ENCODE measurements at places on chromosomes 6 and 20.

- DNase-seq, result no peak
These were observed 731.6 kb upstream of the MMS22L start for GRCh38 chr6:98014442-98015201.

- no peak for DNase-seq
These were observed 71.2 kb downstream of the SAMD5 start for GRCh38 chr6:147579667-147580066.

DNA sequence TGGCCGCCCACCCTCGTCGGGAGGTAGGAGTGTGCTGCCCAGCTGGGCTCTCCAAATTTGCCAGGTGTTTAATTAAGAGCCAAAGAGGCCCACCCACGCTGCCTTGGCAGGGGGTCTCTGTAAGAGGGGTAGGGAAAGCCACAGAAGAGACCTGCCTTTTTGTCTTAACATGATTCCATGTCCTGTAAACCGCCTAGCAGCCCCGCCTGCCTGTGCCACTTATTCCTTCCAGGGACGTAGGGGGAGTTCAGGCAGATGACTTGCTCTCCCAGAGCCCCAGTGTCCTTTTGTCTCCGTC lies 2.1 kb downstream of the FAM210B start:
- no peak for DNase-seq

DNA sequence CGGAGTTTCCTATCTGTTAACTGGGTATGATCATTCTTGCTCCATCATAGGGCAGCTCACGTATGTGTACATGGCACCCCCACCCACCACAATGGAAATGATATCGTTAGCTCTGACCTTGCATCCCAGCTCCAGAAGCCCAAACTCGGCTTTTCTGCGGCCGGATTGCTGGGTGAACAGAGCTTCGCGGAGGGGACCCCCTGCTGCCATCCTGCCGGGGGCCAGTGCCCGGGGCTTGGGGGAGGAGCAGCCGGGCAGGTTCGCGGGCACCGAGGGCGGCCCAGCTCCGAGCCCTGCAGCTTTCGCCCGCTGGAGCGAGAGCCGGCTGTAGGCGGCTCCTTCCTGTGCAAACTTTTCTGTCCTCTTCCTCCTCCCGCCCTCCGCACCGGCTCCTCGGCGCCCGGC lies 24.9 kb upstream of the FUCA2 start:
- no peak for DNase-seq

DNA sequence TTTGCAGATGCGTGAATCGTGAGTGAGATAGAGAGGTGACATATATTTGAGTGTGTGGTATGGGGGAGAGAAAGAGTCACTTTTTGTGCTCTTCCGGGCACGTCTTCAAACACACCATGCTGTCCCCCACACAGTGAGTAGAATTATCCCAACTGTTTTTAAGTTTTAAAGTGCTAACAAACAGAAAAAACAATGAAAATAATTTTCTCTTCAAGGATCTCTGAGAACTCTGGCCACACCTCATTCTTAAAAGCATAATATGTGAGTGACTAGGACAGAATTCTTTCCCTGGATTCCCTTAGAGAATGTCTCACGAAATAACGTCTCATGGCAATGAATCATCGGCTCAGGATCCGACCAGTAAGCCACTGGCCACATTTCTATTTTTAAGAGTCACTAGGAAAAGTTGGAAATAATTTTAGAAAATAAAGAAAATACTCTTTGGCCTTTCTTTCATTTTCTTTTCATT lies 235.7 kb upstream of the ZNF217 start:
- DNase-seq, result peak; percentile 39

- no peak for DNase-seq
These were observed 1.4 kb upstream of the RALY start for GRCh38 chr20:33992145-33992922.

DNA sequence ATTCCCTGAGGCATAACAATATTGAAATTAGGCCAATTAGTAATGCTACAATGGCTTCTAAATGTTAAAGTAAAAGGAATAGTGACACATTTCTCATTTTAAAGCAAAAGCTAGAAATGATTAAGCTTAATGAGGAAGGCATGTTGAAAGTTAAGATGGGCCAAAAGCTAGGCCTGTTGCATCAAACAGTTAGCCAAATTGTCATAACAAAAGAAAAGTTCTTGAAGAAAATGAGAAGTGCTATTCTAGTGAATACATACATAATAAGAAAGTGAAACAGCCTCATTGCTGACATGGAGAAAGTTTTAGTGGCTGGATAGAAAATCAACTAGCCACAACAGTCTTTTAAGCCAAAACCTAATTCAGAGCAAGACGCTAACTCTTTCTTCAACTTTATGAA lies 12.9 kb downstream of the OR2A4 start:
- DNase-seq, result no peak

DNA sequence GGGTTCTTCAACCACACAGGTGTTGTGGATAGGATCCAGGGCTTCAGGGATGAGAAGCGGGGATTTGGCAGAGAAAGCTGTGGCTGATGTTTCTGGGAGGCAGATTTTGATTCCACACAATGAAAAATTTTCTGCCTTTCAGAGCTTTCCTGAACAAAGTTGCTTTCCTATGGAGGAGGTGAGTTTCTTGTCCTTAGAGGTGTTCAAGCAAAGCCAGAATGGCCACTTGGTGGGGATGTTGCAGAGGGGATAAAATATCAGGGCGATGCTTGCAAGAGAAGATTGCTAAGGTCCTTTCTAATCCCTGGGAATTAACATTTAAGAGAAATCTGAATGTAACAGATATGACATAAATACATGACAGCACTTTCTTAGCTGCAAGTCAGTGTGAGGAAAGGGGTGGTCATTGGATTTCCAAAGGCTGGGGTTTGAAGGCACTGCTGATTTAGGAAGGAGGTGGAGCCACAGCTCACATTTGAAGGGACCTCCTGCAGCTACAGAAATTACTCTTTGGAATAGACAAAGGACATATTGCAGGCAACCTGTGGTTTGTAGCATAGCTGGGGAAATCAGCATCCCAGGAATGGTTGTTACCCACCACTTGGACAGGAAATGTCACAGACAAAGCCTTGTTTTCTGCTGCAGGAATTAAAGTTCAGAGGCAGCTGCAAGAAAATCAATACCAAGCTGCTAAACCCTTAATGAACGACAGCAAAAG lies 271.1 kb upstream of the CHD6 start:
- DNase-seq, result no peak

DNA sequence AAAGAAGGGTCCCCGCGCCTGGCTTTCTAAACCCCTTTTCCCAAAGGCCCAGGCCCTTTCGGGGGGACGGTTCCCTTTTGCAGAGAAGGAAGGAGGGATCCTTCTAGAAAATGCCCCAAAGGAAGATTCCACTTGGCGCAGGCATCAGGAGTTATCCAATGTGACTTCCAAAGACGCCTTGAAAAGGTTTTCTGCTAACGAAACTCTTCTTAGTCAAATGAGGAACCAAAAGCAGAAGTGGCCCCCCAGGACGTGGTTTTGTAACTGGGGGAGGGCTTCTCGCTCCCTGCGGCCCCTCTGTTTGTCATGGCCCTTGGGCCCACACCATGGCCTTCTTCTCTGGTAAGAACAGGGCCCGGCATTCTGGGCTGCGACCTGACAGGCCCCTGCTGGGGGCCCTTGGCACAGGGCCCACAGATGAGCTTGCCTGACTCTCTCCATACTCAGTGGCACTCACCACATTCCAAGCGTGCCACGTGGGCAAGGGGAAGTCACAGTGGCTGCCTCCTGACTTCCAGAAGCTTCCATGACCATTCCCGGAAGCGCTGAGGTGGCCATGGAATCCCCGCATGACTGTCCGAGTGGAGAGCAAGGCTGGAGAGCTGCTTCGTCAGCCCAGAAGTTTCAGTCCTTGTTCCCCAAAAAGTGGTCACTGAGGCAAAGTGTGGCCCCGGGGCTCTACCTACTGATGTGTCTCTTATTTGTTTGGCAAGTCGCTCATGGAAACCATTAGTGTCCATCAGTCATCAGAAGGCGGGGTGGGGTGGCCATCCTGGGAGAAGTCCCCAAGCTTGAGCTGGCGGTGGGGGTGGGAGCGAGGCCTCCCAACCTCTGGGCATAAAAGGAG lies 834 bp upstream of the CTSZ start:
- no peak for DNase-seq

- no peak for DNase-seq
These were observed 32.8 kb downstream of the PRDM1 start for GRCh38 chr6:106118835-106119431.

DNA sequence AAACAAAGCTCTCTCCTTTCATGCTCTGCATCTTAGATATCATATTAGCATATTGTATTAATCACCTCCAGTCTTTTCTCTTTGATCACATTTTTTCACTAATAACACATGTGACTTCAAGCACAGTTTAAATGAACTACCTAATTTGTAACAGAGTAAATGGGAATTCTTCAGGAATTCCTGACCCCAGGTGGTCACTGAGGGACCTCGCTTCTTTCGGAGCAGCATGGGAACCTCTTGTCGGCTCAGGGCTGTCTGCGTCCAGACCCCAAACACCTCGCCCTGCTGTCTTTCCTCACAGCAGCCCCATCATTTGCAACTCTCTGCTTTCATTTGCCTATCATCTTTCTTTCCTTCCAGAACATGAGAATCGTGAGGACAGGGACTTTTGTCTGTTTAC lies 103.5 kb downstream of the DACT2 start:
- DNase-seq, result no peak

DNA sequence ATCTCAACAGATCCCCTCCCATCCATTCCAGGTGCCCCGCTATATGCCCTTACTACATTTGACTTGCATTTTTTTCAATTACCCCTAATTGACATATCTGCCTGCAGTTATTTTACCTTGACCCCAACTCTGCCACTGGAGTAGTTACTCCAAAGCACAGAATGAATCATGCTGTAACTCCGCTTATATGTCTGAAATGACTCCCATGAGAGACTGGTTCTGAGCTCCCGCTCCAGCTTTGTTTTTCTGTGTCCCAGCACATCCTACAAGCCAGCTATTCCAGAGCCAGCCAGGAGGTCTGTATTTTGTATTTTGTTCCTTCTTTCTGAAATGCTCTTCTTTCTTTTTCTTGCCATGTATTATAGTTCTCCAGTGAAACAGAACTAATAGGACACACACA lies 10.9 kb upstream of the NOX3 start:
- no peak for DNase-seq

DNA sequence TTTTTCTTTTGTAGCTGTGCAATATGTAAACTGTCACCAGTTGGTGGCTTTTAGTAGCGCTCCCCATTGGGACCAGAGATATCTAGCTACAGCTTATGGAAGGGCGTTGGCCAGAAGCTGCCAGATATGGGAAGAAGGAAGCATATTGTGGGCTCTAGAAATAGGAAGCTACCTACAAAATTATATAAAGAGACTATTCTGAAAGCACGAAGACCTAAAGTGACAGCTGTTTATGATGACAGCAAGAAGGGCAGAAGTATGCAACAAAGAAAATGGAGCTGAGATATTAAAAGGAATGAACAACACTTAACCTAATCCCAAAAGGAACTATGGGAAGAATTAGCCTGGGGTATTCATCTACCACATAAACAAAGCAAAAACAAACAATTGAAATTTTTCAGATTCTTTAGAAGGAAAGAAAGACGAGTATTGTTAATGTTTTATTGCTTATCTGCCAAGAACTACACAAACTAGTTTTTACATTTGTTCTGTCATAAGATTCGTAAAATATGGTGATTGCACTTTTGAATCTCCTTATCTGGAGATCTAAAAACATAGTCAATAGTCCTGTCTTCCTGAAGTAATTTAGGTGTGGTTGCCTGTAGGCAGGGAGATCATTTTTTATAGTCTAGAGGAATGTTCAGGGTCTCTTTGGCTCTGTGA lies 81.6 kb downstream of the NCOA7 start:
- no peak for DNase-seq

DNA sequence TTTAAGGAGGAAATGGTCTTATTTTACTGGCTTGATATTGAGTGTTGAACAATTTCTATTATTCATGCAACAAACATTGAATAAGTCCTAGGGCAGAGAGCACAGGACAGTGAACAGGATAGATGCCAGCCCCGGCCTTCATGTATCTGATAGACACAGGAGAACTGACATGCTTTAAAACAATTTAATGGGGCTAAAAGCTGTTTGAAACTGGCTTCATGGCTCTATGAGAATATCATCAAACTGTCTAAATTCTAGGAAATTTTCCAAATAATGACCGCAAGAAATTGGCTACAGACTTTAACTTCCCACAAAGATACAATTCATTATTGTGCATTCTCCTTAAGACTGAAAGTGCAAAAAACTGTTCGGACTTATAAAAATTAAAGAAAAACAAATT lies 69.0 kb downstream of the ID4 start:
- DNase-seq, result no peak
